Progenitor cell of endocrine pancreas (in vitro differentiated cells): ENCODE measurements at places on chromosomes 5 and 9. TPM values are rescaled to one million over a fixed set of nuclear protein-coding genes. Genes with fewer than 3 reads are reported as not detected.

The RAD23B gene
- 153 and 171 TPM in 2 replicates for total RNA-seq

The SELENOP gene
- total RNA-seq = 85.3 and 86.3 TPM in 2 replicates

The IARS1 gene
- total RNA-seq = 170 and 186 TPM in 2 replicates

The SOWAHA gene
- 0.98 and 1.3 TPM in 2 replicates for total RNA-seq

The IL5 gene
- not detected in 2 replicates for total RNA-seq

The TPPP gene
- 2.6 and 2.9 TPM in 2 replicates for total RNA-seq

The TMEM174 gene
- not detected in 2 replicates for total RNA-seq

The SUSD1 gene
- total RNA-seq = 40.2 and 41.1 TPM in 2 replicates

The PCDHGB4 gene
- 16.1 and 17.0 TPM in 2 replicates for total RNA-seq

The MARCHF11 gene
- not detected in 2 replicates for total RNA-seq

The EGFLAM gene
- 0.18 and 0.69 TPM in 2 replicates for total RNA-seq

The ANKRD18B gene
- total RNA-seq = 2.3 and 2.9 TPM in 2 replicates

The DIPK1B gene
- total RNA-seq = 51.3 and 52.9 TPM in 2 replicates

The ACER2 gene
- 7.5 and 8.4 TPM in 2 replicates for total RNA-seq

The CTXN3 gene
- total RNA-seq = not detected in 2 replicates

The FIBCD1 gene
- total RNA-seq = not detected in 2 replicates

The FBXO4 gene
- 5.1 and 6.9 TPM in 2 replicates for total RNA-seq

The IL4 gene
- not detected in 2 replicates for total RNA-seq

The PCDHB14 gene
- 7.9 and 8.0 TPM in 2 replicates for total RNA-seq
